ENCODE measurements at places on chromosomes 12 and 14. TPM values are rescaled to one million over a fixed set of nuclear protein-coding genes. Genes with fewer than 3 reads are reported as not detected.
A peak's percentile ranks its signal among the peaks of the same experiment; 100 is the strongest.

DNA sequence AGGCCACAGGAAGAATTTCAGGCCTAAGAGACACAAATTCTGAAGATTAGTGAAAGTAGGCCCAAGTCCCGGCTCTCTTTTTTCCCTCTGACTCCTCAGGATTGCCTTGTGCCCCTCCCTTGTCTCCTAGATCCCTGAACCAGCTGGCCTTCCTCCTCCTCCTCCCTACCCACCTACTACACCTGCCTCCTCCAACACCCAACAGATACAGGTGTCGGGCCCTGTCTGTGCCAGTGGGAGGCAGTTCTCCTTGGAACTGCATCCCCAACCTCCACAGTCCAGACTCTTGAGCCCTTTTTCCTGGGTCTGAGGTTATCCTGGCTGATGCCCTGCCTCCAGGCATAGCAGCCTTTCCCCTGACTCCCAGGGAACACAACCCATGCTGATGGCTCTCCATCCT is 1.8 kb downstream of the PPP1R1A start:
- no peak for DNase-seq

Gene CLECL1
- not detected for total RNA-seq

Gene WIF1
- total RNA-seq, result not detected

GRCh38 chr12:115355301-115355700 is 671.3 kb upstream of the TBX3 start:
- DNase-seq, result no peak

GRCh38 chr14:75650253-75651058 is 10.2 kb downstream of the ERG28 start:
- DNase-seq, result peak; percentile 25

DNA sequence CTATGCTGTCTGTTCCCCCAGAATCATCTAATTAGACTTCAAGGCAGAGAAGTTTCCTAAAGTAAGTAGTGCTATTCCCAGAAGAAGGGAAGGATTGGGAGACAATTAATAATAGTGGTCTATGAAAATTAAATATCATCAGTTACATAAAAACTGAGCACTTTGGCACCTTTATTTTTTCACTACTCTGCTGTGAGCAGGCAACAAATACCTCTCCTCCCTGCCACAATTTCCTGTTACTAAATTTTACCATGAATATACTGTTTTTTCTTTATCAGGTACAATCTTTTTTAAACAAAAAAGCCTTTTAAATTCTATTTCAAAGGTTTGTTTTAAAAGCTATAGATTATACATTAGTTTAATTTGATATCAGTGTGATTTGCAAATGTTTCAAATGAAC is 29.4 kb upstream of the KRAS start:
- DNase-seq, result no peak

DNA sequence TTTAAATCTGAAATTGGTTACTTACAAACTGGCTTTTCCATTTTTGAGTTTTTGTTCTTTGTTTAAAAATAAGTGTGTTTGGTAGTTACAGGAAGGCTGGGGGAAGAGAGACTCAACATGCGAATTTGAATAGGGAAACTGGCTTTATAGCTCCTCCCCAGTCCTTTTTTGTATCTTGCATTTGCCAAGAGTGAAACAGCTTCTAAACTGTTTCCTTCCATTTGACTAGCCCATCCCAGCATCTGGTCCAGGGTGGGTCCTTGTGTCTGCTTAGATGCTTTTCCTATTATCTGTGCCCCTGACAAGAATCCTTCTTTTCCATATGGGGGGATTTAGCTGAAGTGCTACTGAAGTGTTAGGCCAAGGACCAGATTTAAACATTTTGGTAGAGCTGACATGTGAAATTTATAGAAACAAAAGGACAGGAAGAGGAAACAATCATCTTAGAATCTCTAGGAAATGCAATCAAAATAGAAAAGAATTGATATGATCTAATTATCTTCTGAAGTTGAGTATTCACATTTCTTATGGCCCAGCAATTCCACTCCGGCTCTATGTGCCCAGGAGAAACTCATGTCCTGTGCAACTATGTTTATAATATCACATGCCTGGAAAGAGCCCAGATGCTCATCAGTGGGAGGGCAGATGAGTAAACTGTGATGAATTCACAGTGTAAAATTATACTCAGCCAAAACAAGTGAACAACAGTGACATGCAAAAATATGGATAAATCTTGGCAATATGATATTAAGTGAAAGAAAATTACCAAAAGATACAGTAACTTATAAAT is 7.4 kb downstream of the SMOC1 start:
- DNase-seq, result no peak

Gene LRRIQ1
- not detected for total RNA-seq

Gene NTN4
- total RNA-seq, result 55.0 TPM

GRCh38 chr12:92524489-92524888 is 178.3 kb upstream of the PLEKHG7 start:
- DNase-seq, result no peak

- DNase-seq, result no peak
Observed at GRCh38 chr14:72706485-72706884, 187.4 kb downstream of the DPF3 start.

Gene VDR
- total RNA-seq, result 13.6 TPM

Gene WSCD2
- total RNA-seq, result not detected

Gene CIROP
- total RNA-seq, result not detected

DNA sequence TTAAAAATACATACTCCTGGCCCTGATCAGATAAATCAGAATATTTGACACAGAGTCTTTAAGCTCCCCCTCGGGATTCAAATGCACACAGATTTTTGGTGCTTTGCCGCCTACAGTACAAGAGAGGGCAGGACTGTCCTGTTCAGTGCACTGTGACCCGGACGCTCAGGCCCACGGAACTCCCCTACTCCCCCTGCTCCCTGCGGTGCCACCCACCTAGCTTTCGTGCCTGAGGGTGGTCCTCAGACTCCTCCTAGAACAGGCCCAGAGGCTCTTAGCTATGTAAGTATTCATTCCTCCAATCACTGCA is 13.7 kb upstream of the SERPINA3 start:
- no peak for DNase-seq

DNA sequence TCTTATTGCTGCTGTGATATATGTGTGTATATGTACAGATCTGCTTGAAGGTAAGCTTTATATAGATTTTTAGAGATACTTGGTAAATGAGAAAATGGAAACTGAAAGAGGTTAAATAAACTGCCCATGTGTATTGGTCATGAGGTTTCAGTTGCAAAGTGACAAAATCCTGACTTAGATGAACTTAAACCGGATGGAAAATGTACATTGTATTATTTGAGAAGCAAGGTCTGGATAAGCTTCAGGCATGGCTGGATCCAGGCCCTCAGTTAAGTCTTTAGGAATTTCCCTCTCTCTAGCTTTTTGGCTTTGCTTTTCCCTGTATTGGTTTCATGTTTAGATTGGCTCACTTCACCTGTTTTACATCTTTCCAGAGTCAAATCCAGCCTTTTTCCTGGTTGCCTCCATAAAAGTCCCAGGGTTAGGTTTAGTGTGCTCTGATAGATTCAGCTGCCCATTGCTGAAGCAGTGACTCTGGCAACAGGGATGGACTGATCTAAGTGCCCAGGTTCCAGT is 21.0 kb upstream of the MAP1LC3B2 start:
- no peak for DNase-seq

DNA sequence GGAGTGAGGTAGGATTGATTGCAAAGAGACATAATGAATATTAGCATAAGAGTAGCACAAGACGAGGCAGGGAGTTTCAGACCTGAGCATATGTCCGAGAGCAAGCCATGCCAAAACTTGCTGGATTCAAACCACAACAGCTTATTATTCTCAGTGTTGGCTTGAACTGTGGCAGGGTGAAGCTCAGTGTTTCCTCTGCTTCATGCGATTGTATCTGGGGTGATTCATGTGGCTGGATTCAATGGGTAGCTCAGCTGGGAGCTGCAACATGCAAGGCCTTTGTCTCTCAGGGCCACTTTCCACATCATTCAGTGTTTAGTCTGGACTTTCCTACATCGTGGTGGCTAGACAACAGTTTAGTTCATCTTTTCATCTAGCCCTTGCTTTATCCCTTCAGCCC is 22.1 kb upstream of the E2F7 start:
- no peak for DNase-seq

- no peak for DNase-seq
Observed at GRCh38 chr12:48002414-48002730, 1.9 kb downstream of the COL2A1 start.

DNA sequence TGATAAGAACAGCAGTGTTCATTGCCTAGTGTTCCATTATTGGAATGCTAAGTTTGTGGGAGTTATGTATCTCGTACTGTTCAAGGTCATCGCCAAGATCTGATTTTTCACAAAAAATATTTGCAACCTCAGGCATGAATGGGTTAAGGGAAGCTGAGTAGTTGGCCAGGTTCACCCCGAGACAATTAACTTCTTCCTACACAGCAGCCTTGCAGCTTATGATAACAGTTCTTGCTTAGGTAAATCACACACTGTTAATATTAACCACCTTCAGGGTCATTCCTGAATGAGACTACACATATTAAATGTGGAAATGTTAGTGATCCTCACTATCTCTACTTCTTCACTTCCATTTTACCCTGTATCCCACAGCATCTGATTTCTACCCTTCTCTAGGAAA is 18.0 kb downstream of the FKBP11 start:
- DNase-seq, result no peak

Gene ANKRD13A
- 42.2 TPM for total RNA-seq

Gene EPYC
- not detected for total RNA-seq

GRCh38 chr12:104316936-104317335 is 13.4 kb downstream of the EID3 start:
- no peak for DNase-seq

DNA sequence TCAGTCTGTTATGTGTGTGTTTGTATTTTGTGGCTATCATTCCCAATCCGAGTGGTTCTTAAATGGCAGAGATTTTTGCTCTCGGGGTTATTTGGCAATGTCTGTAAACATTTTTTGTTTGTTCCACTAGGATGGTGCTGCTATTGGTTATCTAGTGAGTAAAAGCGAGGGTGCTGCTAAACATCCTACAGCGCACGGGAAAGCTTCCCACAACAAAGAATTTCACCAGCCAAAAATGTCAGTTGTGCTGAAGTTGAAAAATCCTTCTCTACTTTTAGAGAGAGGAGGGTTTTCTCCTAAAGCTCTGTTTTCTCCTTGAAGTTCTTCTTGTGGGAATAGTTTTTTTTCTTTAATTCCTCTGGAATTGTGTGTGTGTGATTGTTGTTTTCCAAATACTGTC is 2.4 kb downstream of the EXD2 start:
- DNase-seq, result no peak

GRCh38 chr12:110943373-110943772 is 23.0 kb upstream of the MYL2 start:
- no peak for DNase-seq

DNA sequence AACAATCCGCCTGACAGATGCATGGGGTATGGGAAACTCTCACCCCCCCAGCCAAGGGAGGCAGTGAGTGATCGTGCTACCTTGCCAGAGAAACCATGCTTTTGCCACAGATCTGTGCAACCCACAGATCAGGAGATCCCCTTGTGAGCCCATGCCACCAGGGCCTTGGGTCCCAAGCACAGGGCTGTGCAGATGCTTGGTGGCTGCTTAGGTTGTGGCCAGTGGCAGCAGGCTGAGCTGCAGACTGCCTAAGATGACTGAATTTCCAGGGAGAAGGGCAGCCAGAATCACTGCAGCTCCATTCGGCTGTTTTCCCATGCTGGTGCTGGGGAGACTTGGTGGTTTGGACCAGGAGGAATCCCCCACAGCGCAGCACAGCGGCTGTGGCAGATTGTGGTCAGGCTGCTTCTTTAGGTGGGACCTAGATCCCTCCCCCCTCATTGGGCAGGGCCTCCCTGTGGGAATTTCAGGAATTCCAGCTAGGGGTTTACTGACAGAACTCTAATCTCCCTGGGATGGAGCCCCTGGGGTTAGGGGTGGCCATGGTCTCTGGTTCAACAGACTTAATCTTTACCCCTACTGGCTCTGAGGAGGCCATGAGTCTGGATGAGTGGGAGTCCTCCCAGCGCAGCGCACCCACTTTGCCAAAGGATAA is 264.6 kb upstream of the DAAM1 start:
- no peak for DNase-seq

DNA sequence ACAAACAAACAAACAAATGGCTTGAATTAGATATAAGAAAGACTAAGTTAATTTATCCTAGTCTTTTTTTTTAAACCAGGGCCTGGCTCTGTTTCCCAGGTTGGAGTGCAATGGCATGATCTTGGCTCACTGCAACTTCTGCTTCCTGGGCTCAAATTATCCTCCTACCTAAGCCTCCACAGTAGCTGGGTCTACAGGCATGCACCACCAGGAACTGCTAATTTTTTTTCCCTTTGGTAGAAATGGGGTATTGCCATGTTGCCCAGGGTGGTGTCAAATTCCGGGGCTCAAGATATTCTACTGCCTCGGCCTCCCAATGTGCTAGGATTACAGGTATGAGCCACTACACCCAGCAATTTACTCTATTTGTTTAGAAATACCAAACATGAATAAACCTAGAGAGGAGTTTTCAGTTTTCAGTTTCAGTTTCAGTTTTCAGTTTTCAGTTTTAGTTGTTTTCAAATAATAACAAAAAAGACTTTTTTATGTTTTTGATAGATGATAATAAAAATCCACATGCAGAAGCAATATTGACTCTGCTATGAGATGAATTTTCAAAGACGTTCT is 817.0 kb downstream of the FLRT2 start:
- no peak for DNase-seq

Gene C1S
- total RNA-seq, result 5.3 TPM

GRCh38 chr12:6830999-6831398 is 2.8 kb downstream of the P3H3 start:
- no peak for DNase-seq

Gene IAPP
- total RNA-seq, result not detected

Gene A2M
- total RNA-seq, result 1.00 TPM

GRCh38 chr12:26028953-26029735 is 70.7 kb downstream of the RASSF8 start:
- no peak for DNase-seq

Gene TGM1
- total RNA-seq, result 5.9 TPM

DNA sequence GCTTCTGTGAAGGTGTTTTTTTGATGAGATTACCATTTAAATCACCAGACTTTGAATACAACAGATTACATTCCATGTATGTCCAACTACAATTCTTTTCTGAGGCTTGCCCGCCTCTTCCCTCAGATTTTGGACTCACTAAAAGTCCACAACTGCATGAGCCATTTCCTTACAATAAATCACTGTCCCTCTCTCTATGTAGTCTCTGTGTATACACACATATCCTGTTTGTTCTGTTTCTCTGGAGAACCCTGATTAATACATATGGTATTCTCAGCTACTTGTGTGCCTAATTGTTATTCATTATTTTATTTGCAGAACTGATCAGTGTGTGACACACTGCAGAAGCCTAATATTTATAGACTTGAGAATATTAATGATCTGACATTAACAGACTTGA is 2.4 kb upstream of the MIPOL1 start:
- no peak for DNase-seq

DNA sequence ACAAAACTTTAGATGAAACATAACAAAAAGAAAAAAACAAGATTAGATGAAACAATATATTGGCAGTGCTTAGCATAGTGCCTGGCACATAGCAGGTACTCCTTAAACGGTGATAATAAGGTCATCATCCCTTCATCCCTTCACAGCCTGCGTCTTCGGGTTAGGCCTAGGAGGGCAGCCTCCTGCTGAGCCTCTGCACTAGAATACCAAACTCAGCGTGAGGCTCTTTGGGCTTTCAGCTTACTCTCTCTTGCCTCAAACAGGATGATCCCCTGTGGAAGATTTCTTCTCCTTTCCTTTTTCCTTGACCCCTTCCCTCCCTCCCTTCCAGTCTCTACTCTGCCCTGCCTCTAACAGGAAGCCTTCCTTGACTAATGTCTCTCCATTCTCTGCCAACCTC is 14.4 kb upstream of the FIGNL2 start:
- DNase-seq, result no peak

Gene JAG2
- total RNA-seq, result 43.0 TPM

- DNase-seq, result no peak
Observed at GRCh38 chr14:106209755-106210154, 683.4 kb downstream of the TMEM121 start.

- DNase-seq, result no peak
Observed at GRCh38 chr12:121423682-121424623, 24.0 kb downstream of the RNF34 start.
